ENCODE measurements at places on chromosomes 13 and 19.

- DNase-seq, result peak; percentile 57
Observed at GRCh38 chr19:17775245-17775927, 19.6 kb upstream of the B3GNT3 start.

GRCh38 chr13:76693086-76693485 lies 193.1 kb downstream of the KCTD12 start:
- no peak for DNase-seq

GRCh38 chr13:71806886-71807285 lies 60.1 kb downstream of the DACH1 start:
- DNase-seq, result no peak

DNA sequence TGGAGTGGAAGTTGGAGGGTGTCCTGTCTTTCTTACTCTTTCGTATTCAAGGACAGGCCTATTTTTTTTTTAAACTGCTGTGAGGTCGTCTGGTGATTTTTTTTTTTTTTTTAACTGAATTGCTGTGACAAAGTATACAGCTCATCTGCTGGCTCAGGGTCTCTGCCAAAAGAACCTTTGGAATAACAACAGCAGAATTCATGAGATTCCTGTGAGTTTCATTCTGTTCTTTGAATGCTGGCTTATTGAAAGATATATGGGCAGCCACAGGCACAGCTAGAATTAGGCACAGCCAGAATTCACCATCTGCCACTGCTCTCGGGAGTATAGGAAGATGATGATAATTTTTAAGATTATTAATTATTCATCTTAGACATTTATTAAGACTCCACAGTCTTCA lies 21.4 kb upstream of the FRY start:
- no peak for DNase-seq

DNA sequence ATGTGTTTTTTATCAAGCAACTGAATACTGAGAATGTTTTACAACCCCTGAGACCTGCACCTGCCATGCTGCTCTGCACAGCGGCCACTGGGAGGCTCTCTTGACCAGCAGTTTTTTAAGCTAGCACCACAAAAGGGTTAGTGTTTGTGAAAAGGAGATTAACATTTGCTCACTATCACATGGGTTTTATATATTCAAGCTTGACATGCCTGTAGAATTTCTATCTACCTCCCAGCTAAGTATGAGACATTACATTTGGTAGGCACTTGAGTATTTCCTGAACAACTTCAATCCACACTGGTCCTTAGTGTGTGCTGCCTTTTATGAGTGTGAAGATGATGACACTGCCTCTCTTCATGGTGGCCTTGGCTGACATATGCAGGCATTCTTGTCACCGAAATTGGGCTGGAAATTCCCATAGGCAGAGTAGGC lies 1238.9 kb downstream of the UQCRFS1 start:
- DNase-seq, result peak; percentile 24

GRCh38 chr19:310141-310651 lies 19.0 kb upstream of the PLPP2 start:
- no peak for DNase-seq

DNA sequence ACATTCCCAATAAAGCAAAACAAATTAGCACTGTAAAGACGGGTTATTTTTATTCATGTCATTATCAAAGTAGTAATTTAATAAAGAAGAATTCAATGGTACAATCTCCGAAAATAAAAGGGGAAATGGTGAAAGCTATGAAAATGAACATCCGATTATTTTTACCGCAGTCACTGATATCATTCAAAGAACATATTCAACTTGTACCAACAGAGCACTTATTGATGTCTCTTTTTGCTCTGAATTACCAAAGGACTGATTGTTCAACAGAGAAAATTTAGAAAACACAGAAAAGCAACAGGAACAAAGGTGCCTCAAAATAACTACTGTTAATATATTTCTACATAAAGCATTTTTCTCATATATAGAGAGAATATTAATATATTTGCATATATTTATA lies 119.4 kb downstream of the DIAPH3 start:
- DNase-seq, result no peak

DNA sequence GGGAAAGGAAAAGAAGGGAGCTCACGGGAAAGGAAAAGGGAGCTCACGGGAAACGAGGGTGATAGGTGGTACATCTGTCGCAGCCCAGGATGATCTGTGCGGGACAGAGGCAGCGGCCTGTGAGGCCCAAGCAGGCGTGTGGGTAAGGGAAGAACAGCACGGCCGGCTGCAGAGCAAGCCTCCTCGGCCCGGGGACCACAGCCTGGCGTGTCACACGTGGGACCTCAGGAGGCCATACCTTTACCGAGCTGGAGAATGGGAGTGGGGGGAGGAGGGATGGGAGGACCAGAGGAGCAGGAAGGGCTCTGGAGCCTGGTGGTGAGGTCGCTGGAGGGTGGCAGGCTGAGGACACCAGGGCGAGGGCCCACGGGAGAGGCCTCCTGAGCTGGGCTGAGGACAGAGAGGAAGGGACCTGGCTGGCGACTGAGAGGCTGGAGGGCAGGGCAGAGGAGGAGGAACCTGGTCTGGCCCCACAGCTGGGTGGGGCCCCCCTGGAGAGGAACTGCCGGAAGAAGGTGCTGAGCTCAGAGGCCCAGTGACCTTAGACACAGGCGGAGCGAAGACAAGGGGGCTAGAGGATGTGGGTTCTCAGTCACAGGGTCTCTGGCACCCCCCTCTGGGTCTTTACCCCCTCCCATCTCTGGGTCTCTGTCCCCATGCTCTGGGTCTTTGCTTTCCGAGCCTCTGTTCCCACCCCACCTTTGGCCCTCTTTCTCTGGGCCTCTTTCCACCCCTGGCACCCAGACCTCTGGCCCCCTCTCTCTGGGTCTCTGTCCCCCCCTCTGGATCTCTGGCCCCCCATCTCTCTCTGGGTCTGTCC lies 2.9 kb upstream of the FTL start:
- DNase-seq, result peak; percentile 47

DNA sequence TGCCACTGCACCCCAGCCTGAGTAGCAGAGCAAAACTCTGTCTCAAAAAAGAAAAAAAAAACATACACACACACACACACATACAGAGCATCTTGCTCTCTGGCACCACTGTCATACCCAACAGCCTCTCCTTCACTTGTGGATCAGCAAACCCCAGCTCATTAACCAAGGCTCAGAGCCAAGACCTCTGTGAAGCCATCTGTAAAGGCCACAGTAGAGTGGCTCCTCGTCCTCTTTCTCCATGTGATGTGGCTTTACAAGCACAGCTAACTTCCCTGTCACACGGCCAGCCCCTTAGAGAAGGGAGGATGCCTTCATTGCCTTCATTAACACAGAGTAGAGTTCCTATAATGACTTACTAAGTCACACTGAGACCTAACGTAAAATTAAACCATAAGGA lies 62.7 kb upstream of the LSM14A start:
- no peak for DNase-seq

DNA sequence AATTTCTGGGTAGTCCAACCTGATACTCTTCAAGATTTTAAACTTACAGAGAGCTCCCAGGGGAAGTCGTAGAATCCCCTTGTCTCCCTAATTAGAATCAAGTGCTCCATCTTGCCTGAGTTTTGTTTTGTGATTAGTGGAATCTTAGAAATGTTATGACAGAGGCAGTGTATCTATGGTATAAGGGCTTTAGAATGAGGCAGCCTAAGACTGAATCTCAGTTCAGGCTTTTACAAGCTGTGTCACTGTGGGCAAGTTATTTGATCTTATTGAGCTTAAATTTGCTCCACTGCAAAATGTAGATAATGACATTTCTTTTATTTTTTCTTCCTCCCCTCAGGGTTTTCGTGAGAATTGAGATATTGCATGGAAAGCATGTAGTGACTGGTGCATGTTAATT lies 215.5 kb downstream of the POSTN start:
- no peak for DNase-seq

GRCh38 chr13:45310341-45311131 lies 30.4 kb downstream of the TPT1 start:
- no peak for DNase-seq

GRCh38 chr19:42284066-42284501 lies 15.0 kb downstream of the CIC start:
- DNase-seq, result peak; percentile 82

GRCh38 chr19:35848486-35848885 lies 3.8 kb downstream of the NPHS1 start:
- no peak for DNase-seq

DNA sequence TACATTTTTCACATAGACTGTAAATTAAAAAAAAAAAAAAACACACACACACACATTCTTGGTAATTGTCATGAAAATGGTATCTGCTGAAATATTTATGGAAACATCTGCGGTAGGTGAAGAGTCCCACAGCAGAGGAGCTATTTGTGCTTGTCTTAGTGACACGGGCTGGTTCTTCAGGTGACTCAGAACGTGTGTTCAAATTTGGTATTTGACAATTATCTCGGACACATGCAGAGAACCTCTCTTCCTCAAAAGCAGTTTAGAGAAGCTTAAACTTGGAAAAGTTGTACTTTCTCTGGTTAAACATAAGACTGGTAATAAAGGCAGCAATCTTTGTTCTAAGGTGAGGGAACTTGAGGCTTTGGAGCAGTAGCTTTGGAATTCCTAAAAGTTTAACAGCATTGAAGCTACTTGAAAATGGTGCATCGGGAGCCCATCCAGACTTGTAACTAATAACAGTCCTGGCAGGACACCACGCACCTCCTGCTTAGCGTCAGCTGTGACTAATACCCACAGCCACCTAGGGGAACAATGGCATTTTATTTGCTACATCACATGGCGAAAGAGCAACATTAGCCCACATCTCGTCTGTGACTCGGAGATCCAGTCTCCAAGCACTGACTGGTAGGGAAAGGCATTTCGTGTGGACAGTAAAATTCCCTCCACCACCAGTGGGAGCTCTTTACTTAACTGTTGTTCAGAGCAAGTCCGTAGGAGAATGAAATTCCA lies 1505.1 kb upstream of the SLC10A2 start:
- DNase-seq, result peak; percentile 40

- no peak for DNase-seq
Observed at GRCh38 chr19:54325631-54326030, 12.7 kb upstream of the LILRA5 start.

GRCh38 chr19:10918359-10918758 lies 10.1 kb downstream of the YIPF2 start:
- DNase-seq, result no peak

- DNase-seq, result no peak
Observed at GRCh38 chr13:88802886-88803285, 1131.7 kb downstream of the SLITRK5 start.

DNA sequence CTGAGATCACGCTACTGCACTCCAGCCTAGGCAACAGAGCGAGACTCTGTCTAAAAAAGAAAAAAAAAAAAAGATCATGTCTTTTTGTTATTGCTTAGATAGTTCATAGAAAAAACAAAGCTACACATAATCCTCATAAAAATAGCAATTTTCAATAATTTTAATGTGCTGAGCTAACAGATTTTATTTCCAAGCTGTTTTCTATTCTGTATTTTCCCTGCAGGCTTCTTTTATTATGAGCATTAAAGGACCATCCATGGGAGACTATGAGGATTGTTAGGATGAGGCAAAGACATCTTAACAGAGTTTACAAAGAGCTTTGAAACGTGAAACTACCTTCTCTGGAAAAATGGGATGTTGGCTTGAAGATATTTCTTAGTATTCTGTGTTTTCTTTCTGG lies 71.6 kb downstream of the PCCA start:
- no peak for DNase-seq

DNA sequence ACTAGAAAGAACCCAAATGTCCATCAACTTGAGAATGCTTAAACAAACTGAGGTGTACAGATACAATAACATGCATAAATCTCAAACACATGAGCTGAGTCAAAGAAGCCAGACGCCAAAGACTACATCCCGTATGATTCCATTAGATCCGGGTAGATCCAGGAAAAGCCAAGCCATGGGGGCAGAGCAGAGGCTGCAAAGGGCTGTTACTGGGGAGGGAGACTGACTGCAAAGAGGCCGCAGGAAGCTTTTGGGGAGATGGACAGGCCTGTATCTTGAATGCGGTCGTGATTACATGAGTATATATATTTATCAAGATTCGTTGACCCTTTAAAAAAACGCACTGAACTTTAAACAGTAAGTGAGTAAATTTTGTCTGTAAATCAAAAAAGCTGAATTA lies 28.7 kb downstream of the GGACT start:
- DNase-seq, result no peak

DNA sequence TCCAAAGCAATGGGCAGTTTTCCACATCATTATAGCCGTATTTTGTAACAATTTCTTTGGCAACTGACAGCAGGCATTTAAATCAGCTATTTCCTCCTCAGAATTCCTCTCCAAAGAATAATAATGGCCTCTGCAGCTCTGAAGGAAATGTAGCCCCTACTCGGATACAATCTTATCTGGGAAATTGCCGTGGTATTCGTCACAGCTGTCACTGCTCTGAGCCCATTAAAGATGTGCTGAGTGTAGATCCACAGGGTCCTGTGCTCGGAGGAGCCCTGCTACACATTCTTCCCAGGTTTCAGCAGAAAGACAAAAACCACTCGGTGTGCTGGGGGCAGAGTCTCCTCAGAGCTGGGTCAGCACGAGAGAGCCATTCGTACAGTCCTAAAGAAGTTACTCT lies 33.1 kb downstream of the MZT1 start:
- DNase-seq, result no peak

GRCh38 chr19:18587561-18587960 lies 1.0 kb upstream of the REX1BD start:
- DNase-seq, result no peak

- DNase-seq, result no peak
Observed at GRCh38 chr19:42199440-42200115, 17.9 kb downstream of the DEDD2 start.

GRCh38 chr19:42178791-42179674 lies 38.4 kb downstream of the DEDD2 start:
- no peak for DNase-seq

GRCh38 chr19:33767898-33768413 lies 28.7 kb upstream of the KCTD15 start:
- peak; percentile 26 for DNase-seq

DNA sequence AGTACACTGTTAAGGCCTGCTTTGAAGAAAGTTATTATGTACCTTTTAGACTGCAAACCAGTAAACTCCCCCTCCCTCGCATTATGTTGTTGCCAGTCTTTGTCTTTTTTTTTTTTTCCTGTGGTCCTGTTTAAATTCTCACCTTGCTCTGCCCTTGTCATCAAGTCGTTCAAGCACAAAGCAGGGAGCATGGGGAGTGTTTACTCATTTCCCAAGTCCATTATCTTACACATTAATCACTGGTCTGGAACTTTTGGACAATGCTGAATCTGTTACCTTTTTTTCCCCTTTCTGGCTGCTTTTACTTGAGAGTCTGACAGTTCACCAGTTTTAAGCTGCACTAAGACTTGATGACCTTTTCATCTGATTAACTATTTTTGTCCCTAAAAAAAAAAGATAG lies 108.2 kb downstream of the DACH1 start:
- no peak for DNase-seq

GRCh38 chr19:5296021-5296420 lies 44.6 kb downstream of the PTPRS start:
- DNase-seq, result no peak

DNA sequence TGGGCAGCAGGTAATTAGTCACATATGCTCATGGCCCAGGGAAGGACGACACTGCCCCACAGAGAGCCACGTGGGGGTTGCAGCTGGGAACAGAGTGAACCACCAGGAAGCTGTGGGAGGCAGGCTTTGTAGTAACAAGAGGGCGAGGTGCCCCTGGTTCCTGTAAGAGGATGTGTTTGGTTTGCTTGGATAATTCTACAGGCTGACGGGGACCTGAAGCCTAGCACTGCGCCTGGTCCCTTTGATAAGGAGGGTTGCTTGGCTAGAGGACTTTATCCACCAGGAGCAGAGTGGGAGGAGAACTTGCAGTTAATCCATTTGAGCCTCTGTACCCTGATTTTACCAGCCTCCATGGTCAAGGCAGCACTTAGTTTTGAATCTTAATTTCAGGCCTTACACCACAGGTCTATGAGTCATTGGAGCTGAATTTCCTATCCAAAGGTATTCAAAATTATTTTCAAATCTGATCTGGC lies 67.4 kb upstream of the CLDN10 start:
- DNase-seq, result peak; percentile 8

- DNase-seq, result peak; percentile 3
Observed at GRCh38 chr13:104024416-104025170, 958.4 kb upstream of the SLC10A2 start.

All from RPMI7951 (cell line).